ENCODE measurements at places on chromosomes 11 and 22.

GRCh38 chr11:8056810-8057463 is 24.1 kb upstream of the TUB start:
- DNase-seq, result no peak

DNA sequence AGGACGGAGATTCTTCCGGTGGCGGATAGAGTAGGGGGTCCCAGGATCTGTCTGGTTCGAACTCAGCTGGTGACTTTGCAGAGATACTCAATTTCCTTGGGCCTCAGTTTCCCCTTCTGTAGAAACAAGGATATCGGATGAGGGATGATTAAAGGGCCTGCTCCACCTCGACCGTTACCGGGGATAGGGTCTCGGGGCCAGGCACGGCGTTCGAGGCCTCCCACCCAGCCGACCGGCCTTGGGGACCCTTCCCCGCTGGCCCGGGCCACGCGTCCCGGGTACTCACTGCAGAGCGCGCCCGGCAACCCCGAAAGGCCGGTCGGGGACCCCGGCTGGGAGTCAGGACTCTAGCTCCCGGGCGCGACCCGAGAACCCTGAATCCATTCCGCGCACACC is 321 bp downstream of the RHBDD3 start:
- no peak for DNase-seq

GRCh38 chr11:119525180-119525866 is 102.4 kb upstream of the THY1 start:
- no peak for DNase-seq

DNA sequence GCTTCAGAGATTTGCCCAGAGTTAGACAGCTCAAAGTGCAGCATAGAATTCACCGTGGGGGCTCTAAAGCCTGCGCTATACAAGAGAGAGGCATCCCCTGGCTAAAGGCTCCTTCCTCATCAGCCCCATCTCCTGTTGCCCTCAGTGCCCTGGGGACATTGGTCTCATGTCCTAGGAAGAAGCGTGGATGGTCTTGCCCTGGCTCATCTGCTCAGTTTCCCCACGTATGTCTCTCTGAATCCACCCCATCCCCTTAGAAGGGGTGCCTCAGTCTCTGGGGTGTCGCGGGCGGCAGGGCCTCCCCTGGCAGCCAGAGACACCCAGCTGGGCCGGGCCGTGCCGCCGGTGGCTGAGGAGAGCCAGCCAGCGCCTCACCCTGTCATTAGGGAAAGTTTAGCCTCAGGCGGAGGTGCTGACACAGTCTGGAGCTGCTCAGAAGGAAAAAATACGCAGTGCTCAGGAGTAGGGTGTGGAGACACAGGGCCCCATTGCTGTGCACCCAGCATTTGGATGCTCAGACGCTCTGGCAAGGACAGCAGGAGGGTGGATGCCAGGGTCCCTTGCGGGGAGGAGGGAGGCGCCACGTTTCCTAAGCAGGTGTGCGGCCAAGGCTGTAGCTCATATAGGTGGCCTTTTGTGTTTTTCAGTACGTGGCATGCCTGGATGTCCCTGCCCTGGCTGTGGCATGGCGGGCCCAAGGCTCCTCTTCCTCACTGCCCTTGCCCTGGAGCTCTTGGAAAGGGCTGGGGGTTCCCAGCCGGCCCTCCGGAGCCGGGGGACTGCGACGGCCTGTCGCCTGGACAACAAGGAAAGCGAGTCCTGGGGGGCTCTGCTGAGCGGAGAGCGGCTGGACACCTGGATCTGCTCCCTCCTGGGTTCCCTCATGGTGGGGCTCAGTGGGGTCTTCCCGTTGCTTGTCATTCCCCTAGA is 1.3 kb downstream of the SLC39A13 start:
- no peak for DNase-seq

GRCh38 chr11:3148255-3148989 is 16.7 kb downstream of the OSBPL5 start:
- DNase-seq, result no peak

GRCh38 chr11:14506532-14506931 is 6.9 kb upstream of the COPB1 start:
- no peak for DNase-seq

GRCh38 chr11:2807025-2807681 is 78.4 kb downstream of the CDKN1C start:
- no peak for DNase-seq

GRCh38 chr11:35126000-35126878 is 12.7 kb upstream of the CD44 start:
- DNase-seq, result no peak

DNA sequence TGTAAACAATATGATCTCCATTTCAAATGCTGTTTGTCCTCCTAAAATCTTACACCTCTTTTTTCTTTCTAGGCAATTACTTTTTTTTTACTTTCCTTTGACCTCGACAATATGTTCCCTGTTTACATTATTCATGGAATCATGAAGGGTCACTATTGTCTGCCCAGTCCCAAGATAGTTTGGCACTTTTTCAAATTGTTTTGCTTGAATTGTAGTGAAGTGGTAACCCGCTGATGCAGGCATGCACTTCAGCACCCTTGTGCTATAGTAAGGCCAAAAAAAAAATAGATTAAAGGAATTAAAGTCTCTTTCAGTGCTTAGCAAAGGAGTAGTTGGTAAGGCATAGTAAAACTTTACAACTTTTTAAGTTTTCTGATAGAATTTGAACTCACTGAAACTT is 90.9 kb downstream of the PAX6 start:
- DNase-seq, result no peak

DNA sequence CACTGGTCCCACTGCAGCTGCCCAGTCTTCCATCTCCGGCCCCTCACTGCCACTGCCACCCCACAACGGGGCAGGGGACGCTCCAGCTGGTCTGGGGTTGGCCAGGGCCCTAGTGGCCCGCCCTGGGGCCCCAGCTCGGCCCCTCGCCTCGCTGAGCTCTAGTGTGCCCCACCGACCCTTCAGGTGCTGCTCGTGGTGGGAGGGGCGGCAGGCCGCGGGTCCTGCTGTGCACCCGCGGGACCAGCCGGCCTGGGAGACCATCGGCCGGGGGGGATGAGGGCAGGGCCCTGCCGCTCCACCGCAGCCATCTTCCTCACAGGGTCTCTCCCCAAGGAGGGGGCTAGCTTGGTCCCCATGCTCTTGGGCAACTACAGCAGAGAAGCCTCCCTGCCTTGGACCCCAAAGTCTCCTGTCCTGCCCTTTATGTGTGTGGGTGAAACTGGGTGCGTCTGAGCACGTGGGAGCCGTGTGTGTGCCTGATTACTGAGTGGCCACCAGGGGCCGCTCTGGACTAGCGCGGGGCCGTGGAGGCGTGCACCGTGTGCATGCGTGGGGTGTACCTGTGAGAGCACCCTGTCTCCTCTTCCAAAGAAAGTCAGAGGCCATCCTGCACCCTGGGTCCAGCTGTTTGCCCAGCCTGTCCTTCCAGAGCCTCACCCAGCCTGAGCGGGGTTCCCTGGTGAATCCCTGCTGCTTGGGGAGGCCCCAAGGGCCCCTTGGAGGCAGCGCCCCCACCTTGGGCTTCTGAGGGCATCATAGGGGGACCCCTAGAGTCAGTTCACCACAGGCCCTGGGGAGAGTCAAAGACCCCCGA is 6.0 kb upstream of the ACR start:
- DNase-seq, result peak; percentile 64

- DNase-seq, result peak; percentile 57
Measured at GRCh38 chr11:65663639-65664200, 1.0 kb upstream of the RELA start.

- DNase-seq, result no peak
Measured at GRCh38 chr11:3946455-3947017, 91.1 kb downstream of the STIM1 start.

- DNase-seq, result peak; percentile 59
Measured at GRCh38 chr11:8265681-8266241, 2.1 kb upstream of the LMO1 start.

DNA sequence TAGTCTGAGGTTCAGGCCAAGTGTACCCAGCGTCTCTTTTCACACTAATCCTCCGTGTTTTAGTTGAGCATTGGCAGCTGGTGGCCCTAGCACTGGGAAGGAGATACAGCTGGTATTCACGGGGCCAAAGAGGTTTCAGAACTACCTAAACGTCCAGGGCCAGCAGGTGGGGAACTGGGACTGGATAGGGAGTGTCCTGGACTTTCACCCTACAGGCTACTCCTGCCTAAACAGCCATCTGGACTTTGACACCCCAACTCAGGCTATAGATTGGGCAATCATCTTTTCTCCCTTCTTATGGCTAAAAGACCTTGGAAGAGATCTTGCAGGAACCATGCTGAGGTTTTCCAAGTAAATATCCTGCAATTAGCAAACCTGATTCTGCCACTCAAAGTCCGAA is 2.8 kb downstream of the SPON1 start:
- DNase-seq, result peak; percentile 61

GRCh38 chr11:43579171-43579918 is 101.2 kb upstream of the HSD17B12 start:
- DNase-seq, result peak; percentile 55

- no peak for DNase-seq
Measured at GRCh38 chr11:48141475-48142122, 75.0 kb upstream of the OR4B1 start.

DNA sequence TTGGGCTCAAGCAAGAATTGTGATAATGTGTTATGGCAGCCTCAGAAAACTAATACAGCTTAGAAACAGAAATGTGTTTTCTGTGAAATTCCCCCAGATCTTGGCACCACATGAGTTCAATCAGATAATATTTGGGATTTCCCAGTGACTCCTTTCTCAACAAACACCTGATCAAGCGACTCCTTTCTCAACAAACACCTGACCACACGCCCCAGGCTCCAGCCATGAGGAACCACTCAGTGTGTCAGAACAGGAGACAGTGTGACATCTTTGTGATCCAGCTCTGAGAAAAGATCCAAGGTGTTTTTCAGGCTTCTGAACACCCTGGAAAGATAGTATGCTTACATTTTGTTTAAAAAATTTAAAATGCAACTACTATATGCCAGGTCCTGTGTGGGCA is 1.9 kb upstream of the UVRAG start:
- no peak for DNase-seq

DNA sequence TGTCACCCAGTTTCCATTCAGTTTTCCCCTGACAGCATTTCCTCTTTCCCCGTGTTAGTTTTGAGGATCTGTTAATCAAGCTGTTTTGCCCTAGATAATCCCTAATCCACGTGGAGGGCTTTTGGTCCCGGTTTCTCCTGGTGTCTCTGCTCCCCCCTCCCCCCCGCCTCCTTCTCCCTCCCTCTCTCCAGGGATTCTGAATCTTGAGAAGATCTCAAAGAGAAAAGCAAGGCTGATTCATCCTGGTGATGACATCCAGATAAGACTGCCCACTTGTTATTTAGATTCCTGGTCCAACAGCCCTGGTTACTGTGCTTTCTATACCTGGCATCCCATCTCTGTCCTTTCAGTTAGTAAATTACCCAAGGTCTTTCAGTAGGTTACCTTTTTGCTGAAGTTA is 59.4 kb downstream of the KCNA4 start:
- peak; percentile 90 for DNase-seq
